ENCODE measurements at places on chromosomes 5 and 9. TPM values are rescaled to one million over a fixed set of nuclear protein-coding genes. Genes with fewer than 3 reads are reported as not detected.
A peak's percentile ranks its signal among the peaks of the same experiment; 100 is the strongest.

The SLC45A2 gene
- not detected for total RNA-seq

The FKTN gene
- total RNA-seq, result 10.4 TPM

The ACTBL2 gene
- total RNA-seq, result 0.47 TPM

The GABRA1 gene
- total RNA-seq, result not detected

The IARS1 gene
- total RNA-seq, result 275 TPM

The PAM gene
- 110 TPM for total RNA-seq

The SNCAIP gene
- total RNA-seq, result 6.5 TPM

The SMIM32 gene
- not detected for total RNA-seq

The IRX1 gene
- 1.1 TPM for total RNA-seq

The GPR150 gene
- not detected for total RNA-seq

The CDC42SE2 gene
- total RNA-seq, result 17.2 TPM

The HTR4 gene
- total RNA-seq, result not detected

The RUFY1 gene
- total RNA-seq, result 24.0 TPM

DNA sequence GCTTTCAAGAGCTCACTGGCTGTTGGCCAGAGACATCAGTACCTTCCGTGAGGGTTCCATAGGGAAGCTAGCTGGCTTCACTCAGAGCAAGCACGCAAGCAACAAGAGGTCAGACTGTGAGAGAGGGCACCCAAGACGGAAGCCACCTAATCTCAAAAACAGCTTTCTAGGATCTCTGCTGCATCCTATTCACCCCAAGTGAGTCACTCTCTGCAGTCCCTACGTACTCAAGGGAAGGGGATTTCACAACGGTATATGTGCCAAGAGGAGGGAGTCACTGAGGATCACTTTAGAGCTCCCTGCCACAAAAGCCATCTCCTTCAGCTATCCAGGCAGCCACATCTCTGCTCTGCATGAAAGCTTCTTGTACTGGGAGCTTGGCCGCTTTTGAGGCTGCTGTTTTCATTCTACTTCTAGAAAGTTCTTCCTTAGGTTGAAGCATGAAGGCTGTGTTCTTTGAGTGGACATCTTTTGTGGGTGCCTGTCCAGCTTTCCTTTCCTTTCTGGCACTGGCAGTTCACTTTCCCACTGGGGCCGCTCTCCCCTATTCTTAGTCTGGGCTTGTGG, 249.5 kb downstream of the MAN2A1 start:
- peak; percentile 94 for DNase-seq

DNA sequence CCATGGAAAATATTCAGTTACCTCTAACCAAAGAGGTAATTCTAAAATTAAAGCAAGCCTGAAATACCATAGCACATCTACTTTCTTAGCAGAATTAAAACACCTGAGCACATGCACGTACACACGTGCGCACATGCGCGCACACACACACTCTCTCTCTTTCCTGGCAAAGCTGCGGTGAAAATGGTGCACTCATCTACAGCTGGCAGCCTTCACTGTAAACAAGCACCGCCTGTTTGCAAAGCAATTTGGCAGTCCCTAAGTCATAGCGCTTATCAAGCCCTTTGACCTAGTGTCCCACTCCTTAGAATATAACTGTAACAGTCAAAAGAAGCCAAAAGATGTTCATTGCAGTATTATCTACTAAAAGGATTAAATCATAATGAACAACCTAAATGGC, 278.7 kb downstream of the DENND1A start:
- no peak for DNase-seq

GRCh38 chr5:9534881-9535517, 10.9 kb downstream of the SEMA5A start:
- no peak for DNase-seq

DNA sequence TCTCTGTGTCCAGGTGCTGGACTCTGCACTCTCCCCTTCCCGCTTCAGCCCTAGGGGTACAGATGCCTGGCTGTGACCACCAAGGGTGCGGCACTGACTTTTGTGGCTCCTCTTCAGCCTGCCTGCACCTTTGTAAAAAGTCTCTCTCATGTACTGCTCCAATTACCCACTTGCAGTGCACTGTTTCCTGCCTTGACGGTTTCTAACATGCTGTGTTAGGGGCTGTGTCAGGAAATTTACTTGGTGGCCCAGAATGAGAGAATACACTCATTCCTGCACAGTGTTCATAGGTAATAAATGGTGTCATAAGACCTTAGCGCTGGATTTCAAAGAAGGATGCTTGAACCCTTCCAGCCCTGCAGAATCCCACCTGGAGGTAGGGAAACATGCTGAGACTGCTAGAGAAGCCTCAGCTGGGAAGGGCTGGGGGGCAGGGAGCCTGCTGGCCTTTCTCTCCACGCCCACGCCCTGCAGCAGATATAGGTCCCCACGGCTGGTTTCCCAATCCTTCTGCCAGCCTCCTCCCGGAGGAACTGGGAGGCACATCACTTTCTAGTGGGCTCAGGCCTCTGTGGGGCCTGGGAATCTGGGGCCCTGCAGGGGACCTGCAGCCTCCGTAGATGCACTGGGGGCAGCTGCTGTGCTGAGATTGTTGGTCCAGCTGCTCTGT, 17.6 kb upstream of the HRH2 start:
- DNase-seq, result no peak

GRCh38 chr5:33470544-33470943, 29.8 kb downstream of the TARS1 start:
- peak; percentile 50 for DNase-seq

DNA sequence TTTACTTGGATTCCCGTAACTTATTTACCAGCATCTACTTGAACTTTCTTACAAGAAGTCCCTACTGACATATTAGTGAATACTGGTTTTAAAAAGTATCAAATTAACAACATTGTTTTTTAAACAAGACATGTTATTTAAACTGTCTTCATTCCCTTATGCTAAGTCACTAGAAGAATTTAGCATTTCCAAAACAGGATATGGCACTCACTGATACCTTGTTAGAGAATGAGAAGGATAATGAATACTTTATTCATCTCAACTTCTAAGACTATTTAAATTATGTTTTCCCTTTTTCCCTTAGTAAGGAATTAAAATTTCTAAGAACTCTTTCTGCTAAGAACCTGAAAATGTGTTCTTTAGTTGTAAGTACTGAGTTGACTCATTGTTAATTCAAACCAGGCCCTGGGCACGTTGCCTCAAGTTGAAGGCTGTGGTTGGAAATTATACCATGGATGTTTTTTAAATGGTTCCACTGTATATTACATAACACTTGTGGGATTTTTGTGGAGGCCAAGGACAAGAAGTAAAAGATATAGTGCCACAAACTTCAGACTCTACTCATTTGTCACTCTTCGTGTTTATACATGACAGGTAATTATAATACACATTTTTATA, 219.0 kb upstream of the EDIL3 start:
- DNase-seq, result peak; percentile 55

- no peak for DNase-seq
Measured at GRCh38 chr5:66813306-66813705, 217.1 kb downstream of the MAST4 start.

GRCh38 chr9:122143876-122144405, 15.6 kb downstream of the NDUFA8 start:
- DNase-seq, result no peak

DNA sequence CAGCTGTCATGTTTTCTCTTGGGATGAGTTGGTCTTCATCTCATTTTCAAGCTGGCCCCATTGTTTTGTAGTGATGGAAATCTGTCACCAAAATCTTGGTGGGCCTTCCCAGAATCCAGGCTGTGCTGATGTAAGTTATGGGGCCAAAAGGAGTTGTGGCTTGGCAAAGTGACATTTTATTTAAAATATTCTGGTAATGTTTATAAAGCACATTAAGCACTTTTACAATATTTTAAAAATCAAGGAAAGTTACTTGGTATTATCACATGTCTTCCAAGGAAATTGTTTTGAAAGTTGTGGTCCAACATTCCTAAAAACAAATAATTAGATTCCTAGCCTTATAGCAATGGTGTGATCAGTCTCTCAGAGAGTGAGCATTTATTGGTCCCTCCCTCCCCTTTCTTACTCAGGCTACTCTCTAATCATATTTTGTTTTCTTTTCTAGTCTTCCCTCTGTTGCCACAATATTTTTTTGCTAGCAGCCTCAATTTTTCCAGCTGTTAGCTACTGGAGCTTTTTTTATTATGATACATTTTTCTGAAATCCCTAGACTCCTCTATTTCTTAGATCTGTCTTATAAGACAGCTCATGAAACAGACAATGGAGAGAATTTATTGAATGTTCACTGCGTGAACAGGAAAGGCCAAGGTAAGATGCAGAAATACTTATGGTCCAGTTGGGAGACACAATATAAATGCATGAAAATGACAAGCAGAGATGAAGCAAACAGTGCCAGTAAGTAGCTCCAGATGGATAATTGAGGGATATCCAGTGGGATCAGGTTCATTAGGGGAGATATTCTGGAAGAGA, 408.1 kb upstream of the ZNF608 start:
- no peak for DNase-seq

GRCh38 chr9:79431019-79431679, 140.6 kb upstream of the TLE4 start:
- no peak for DNase-seq

GRCh38 chr5:111742177-111742994, 14.6 kb downstream of the NREP start:
- no peak for DNase-seq

GRCh38 chr9:118439441-118439840, 735.2 kb downstream of the TLR4 start:
- DNase-seq, result no peak

DNA sequence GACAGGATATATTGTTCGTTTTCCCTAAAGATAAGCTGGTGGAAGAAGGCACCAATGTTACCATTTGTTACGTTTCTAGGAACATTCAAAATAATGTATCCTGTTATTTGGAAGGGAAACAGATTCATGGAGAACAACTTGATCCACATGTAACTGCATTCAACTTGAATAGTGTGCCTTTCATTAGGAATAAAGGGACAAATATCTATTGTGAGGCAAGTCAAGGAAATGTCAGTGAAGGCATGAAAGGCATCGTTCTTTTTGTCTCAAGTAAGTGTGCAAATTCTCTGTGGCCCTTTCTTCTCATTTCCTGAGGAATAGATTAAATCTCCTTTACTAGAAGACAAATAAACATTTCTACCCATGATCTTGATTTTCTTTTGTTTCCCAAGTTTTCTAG, 38.0 kb downstream of the OSMR start:
- DNase-seq, result no peak

- DNase-seq, result no peak
Measured at GRCh38 chr5:172414531-172415361, 39.6 kb downstream of the SH3PXD2B start.

All from HT1080 (cell line).